ENCODE measurements at places on chromosomes 3 and 15.

- H3K27ac ChIP-seq, result no peak overlapping the region
- no peaks in the 10 kb centered on the region for H3K27me3 ChIP-seq
- H3K4me1 ChIP-seq, result peaks cover 30% of the 10 kb centered on the region
Observed at GRCh38 chr15:74843891-74844299, 939 bp upstream of the ULK3 start.

- no peaks in the 10 kb centered on the region for H3K27me3 ChIP-seq
- H3K27ac ChIP-seq, result no peak overlapping the region
- no peak overlapping the region for H3K4me3 ChIP-seq
- H3K4me1 ChIP-seq, result no peaks in the 10 kb centered on the region
Observed at GRCh38 chr3:118801899-118802298, 232.7 kb downstream of the IGSF11 start.

GRCh38 chr3:46478341-46478740 is 13.6 kb upstream of the LTF start:
- H3K36me3 ChIP-seq, result no peaks in the 10 kb centered on the region
- no peaks in the 10 kb centered on the region for H3K27me3 ChIP-seq
- no peak overlapping the region for H3K27ac ChIP-seq
- no peaks in the 10 kb centered on the region for H3K4me1 ChIP-seq
- no peak overlapping the region for H3K4me3 ChIP-seq
- DNase-seq, result no peak

- no peaks in the 10 kb centered on the region for H3K27me3 ChIP-seq
- DNase-seq, result no peak
Observed at GRCh38 chr3:164620423-164620822, 457.9 kb downstream of the SI start.

GRCh38 chr3:41961751-41962679 is at the start of gene ULK4:
ULK4 (minus strand) TSS chr3:41962103; CDS start chr3:41954759, 7,344 bp downstream.
- H3K27me3 ChIP-seq, result no peaks in the 10 kb centered on the region
- H3K27ac ChIP-seq, result peak within 1 kb of the TSS; percentile 89
- H3K4me3 ChIP-seq, result peak within 1 kb of the TSS; percentile 94
- no peaks in the 10 kb centered on the region for H3K36me3 ChIP-seq
- H3K4me1 ChIP-seq, result peaks cover 11% of the 10 kb centered on the region

Measured in left lung (tissue), 14 donors.